Kasumi-1 (cell line): ENCODE measurements at places on chromosomes 6 and 20.

DNA sequence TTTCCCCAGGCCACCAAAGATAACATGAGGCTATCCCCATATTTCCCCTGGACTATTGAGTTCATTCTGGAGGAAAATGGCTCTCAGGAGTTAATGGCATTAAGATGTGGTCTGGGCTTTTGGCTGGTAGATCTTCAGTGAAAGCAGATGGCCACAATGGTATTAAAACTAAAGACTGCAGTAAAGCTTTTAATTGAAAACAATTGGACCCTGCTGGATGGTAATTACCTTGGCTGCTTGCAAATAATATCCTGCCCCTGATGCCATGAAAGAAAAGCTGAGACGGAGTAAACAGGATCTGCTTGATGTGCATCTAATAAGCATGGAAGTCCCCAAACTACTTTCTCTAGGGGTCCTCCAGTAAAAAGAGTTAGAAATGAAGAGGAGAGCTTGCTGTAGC is 255.8 kb downstream of the QKI start:
- no peak for DNase-seq

- peak; percentile 18 for DNase-seq
Measured at GRCh38 chr6:40640599-40641227, 53.5 kb upstream of the LRFN2 start.

- DNase-seq: no peak
Measured at GRCh38 chr20:8318965-8319625, 187.0 kb downstream of the PLCB1 start.

DNA sequence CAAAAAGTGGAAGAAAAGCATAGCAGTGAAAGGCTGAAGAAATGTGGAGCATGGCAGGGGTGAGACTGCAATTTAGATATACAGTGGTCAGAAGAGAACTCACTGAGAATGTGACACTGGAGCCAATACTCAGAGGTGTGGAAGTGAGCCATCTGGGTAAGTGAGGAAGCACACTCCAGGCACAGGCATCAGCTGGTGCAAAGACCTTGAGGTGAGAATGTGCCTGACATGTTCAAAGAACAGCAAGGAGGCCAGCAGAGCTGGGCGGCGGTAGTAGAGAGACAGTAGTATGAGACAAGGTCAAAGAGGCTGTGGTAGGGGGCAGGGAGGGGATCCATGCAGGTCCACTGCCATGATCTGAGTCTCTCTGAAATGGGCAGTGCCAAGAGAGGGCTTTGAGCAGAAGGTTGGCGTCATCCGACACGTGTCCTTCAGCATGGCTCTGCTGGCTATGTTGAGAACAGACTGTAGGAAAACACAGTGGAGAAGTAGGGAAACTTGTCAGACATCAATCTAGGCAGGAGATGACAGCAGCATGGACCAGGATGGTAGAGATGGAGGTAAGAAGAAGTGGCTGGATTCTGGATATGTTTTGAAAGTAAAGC is 84.4 kb downstream of the PLCG1 start:
- no peak for DNase-seq

GRCh38 chr20:49798718-49799117 is 13.9 kb upstream of the SLC9A8 start:
- DNase-seq: no peak

- DNase-seq: no peak
Measured at GRCh38 chr20:869606-870005, 36.1 kb downstream of the FAM110A start.

DNA sequence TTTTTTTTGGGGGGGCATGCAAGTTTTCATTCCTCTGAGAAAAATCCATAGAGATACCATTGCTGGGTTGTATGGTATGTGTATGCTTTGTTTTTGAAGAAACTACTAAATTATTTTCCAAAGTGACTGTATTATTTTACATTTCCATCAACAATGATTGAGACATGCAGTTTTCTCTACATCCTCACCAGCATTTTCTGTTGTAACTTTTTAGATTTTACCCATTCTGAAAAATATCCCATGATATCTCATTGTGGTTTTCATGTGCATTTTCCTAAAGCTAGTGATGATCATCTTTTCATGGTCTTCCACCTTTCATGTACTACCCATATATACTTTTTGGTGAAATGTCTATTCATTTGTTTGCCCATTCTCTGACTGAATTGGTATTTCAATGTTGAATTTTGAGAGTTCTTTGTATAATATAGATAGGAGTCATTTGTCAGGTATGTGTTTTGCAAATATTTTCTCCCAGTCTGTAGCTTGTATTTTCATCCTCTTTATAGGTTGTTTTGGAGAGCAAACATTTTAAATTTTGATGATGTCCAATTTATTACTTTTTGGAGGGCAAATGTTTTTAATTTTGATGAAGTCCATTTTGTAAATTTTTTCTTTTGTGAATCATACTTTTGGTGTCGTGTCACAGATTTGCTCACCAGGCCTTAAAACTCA is 827.5 kb upstream of the CITED2 start:
- no peak for DNase-seq

DNA sequence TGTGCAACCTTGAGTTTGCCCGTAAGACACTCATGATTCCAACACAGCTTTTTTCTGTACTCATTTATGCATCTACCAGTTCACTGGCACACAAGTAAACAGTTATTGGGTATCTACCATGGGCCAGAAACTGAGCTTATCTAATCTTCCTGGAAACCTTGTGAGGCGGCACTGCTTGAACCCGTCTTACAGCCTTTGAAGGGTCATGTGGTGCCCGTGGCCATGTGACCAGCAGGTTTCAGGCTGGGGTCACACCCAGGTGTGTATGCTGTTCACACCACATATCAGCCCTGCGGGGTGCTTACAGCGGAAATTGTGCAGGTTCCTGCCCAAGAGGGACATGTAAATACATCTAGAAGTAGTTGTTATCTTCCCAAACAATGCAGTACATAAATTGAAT is 6.1 kb downstream of the THBD start:
- DNase-seq: no peak

- no peak for DNase-seq
Measured at GRCh38 chr20:59482351-59483187, 121.8 kb upstream of the PHACTR3 start.

DNA sequence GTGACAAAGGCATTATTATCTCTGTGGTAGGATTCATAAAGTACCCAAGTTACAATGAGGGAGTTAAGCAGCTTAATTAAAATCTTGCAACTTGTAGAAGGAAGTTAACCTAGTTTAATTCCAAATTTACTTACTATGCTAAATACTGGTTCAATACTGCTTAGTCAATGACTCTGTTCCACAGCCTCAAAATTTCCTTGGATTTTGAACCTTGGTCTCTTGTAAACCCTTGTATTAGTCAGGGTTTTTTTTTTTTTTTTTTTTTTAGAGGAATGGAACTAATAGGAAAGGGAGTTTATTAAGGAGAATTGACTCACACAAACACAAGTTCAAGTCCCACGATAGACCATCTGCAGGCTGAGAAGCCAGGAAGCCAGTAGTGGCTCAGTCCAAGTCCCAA is 163.4 kb downstream of the HS3ST5 start:
- no peak for DNase-seq

DNA sequence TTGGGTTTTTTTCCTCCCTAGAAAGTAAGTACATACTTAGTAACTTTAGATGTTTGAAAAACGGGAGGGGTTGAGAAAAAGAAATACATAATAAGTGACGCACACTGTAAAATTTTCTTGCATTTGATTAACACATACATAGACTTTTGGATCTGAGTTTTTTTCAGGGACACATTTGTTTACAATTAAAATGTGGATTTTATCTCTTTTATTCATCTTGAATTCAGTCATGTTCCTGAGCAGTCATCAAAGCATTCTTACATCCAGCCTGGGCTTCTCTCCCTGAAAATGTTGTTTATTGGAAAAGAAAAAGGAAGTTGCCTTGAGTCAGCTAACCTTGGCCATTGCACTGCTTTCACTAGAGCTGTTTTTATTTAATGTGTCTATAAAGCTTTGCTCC is 8.7 kb upstream of the RPP40 start:
- DNase-seq: peak; percentile 14

DNA sequence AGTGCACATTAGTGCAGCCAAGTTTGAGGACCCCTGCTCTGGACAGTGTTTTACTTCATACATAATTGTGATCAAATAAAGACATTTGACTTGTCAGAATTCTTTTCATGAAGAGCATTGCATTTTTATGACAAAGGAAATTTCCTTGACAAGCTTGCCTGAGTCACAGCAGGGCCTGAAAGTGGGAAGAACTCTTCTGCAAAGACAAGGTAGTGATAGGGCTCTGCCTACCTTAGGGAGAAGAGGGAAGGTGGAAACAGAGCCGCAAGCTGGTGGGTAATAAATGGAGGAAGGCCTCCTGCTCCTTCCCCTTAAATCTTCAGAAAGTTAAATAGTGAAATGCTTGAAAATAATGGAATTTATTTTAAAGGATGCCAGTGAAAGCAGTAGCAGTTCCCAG is 118.2 kb downstream of the DHX35 start:
- DNase-seq: no peak

DNA sequence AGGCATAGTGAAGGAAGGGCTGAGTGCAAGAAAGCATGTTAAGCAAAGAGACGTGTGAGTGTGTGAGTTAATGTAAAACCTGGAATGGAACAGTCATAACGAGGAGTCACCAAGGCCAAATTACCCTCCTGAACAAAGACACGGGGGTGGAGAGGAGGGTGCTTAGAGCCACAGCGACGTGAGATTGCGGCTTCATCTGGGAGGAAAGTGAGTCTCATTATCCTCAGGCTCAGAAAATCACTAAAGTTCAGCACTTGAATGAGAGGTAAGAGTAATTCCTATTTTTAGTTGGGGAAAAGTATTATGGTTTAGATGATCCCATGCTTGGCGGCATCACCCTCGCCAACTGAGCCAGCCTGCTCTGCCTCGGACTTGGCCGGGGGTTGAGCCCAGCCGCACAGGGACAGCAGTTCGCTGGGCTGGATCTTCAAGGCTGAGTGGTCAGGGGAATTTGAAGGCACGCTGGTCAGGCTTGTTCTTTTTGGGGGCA is 136.6 kb downstream of the DTNBP1 start:
- no peak for DNase-seq
